Fibroblast of mammary gland (primary cell): ENCODE measurements at places on chromosomes 3 and 15.

DNA sequence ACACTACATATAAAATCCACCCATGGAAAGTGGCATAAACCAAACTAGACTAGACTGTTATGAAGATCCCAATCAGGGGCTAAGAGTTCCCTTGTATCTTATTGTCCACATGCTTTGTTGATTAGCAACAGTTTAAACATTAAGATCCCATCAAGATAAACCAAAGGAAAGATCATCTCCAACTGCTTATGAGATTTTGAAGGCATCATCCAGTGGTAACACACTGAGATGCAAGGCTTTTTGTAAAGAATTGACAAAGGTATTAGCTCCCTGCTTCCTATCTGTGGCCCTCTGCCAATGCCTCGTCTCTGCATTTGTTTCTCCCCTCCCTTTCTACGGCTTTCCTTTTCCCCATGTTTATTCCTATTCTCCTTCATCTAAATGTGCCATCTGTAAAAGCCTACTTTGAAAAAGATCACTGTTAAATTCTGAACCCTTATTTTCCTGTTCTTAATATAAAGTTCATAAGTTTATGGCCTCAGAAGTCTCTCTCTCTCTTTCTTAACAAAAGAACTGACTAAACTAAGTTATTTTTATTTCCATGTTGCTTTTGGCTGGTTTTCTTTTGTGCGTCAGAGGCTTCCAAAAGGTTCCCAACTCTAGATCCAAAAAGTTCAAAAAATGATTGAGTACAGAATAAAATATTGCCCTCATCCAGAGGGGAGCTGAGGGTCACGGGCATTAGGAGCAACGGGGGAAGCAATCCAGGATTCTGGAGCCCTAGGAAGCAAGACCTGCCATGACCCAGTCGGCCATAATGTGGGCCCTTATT, 5.5 kb downstream of the PLD1 start:
- DNase-seq, result peak; percentile 87

GRCh38 chr3:64508140-64508539, 179.7 kb downstream of the ADAMTS9 start:
- no peak for DNase-seq

- no peak for DNase-seq
These were observed 155.7 kb downstream of the LPP start for GRCh38 chr3:188309437-188310269.

DNA sequence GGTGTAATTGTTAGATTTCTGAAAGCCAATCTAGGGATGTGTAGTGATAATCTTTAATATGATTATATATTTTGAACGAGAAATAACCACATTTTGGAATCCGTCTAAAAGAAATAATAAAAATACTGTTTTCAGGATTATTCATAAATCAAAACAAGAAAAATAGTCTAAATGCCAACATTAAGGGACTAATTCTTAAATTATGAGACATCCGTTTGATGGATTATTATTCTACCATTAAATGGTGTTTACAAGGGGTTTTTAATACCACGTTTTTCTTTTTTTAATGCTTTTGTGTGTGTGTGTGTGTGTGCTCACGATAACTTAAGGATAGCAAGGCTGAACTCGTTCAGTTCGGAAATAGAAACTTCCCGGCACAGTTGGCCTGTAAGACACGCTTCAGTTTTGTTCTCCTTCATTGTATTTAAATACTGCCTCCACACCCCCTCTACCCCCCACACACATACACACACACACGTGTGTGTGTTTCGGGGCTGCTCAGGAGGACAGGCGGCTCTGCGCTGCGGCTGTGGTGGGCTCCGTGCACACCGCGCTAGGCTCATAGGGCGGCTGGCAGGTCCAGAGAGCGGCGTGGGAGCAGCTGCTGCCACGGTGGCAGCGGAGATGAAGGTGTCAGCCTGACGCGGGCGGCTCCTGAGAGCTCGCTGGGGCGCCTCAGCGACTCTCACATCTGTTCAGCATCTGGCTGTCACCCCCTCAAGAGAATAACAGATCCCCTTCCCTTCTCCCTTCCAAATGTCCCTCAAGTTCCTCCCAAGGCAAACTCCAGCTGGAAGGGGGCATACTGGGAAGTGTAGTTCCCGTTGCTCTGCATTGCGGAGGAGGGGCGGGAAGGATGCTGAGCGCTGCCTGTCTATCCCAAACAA, 23.0 kb upstream of the ANP32A start:
- DNase-seq, result peak; percentile 3

DNA sequence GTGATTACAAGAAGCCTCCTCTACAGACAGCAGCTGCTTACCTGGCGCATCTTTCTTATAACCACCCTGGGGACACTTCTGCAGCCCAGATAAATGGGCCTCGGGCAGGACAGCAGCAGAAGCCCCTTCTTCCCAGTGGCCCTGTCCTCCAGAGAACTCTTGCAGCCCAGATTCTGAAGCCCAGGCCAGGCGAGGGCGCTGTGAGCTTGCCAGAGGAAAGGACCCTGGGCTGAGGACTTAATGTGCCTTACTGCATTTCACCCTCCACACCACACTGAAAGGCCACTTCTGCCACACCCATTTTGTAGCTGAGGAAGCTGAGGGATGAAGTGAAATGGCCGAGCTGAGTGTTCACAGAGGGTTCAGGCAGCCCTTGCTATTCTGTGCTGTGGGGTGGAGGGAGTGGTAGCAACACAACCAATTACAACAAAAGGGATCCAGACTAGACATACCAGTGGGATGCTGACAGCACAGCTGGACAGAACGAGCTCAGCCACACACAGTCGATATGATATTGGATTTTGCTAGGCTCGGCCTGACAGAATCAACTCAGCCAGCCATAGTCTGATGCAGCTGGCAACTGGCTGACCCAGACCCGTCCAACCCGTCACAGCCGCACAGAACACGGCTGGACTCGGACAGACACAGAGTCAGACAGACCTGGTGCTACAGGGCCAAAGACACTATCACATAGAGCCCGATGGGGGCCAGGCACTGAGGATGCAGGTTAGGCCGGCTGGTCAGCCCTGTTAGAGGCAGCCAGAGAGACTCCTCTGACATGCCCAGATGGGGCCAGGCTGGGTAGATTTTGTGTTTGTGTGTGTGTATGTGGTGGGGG, 7.3 kb downstream of the ACOX2 start:
- peak; percentile 27 for DNase-seq

GRCh38 chr15:67366904-67367303, 112.3 kb downstream of the IQCH start:
- DNase-seq, result no peak

DNA sequence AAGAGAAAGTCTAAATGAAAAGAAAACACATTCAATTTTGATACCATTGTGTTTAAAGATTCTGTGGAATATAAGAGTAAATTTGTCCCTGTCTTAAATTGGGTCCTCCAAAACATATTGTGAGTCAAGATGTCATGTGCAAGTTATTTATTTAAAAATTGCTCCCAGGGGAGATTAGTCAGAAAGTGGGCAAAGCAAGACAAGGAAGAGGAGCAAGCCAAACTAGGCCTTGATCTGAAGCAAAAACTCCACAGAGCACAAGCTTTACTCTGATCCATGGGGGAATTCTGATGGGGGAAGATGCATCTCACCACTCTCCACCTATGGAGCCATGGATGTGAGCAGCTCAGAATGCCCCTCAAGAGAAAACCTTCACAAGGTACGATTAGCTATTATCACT, 342.8 kb upstream of the IL12A start:
- DNase-seq, result peak; percentile 79
